Stimulated activated CD8-positive, alpha-beta memory T cell treated with anti-CD3 and anti-CD28 coated beads, Interleukin-15, amount 100 ng/mL, for 24 hours (primary cell): ENCODE measurements at places on chromosomes 1 and 21.

DNA sequence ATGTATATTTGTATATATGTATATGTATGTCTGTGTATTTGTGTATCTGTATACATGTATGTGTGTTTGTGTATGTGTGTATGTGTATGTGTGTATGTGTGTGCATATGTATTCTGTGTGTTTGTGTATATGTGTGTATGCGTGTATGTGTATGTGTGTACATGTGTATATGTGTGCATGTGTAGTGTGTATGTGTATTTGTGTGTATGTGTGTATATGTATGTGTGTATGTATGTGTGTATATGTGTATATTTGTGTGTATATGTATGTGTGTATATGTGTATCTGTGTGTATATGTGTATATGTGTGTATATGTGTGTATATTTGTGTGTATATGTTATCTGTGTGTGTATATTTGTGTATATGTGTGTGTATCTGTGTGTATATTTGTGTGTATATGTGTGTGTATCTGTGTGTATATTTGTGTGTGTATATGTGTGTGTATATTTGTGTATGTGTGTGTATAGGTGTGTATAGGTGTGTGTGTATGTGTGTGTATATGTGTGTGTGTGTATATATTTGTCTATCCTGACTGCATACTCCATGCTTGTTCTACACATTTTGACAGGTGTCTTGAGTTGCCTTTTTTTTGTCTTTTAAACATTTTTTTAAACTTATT, 101.5 kb downstream of the SCCPDH start:
- DNase-seq = no peak

DNA sequence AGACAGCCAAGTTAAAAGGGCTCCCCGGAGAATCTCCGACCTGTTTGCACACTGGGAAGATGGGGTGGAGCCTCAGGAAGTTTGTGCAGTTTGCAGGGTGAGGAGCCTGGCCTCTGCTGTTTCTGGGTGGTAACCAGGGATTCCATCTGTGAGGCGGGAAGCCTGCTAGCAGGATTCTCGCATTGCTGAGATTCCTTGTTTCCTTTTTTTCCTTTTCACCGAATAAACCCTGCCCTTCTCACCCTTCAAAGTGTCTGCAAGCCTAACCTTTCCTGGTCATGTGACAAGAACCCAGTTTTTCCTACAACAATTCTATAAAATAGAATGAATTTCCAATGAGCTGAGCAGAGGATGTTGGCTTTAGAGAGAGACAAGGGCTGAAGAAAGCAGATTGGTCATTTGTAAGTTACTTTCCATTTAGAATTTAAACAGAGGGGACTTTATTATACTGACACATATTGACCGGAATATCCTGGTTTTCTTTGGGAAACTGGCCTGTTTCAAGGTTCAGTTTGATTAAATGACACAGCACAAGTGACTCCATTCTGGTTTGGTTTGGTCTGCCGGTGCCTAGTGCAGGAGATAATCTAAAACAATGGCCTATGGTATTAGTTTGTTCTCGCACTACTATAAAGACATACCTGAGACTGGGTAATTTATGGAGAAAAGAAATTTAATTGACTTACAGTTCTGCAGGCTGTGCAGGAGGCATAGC, 48.7 kb upstream of the DNAH14 start:
- DNase-seq = no peak

GRCh38 chr1:233393084-233393840, 65.7 kb downstream of the MAP3K21 start:
- no peak for DNase-seq

GRCh38 chr1:192602757-192603156, 27.2 kb downstream of the RGS1 start:
- DNase-seq = no peak

GRCh38 chr1:218284377-218284916, 646 bp upstream of the RRP15 start:
- no peak for DNase-seq

- DNase-seq = peak; percentile 59
Measured at GRCh38 chr1:31937300-31938183, 626 bp downstream of the PTP4A2 start.

DNA sequence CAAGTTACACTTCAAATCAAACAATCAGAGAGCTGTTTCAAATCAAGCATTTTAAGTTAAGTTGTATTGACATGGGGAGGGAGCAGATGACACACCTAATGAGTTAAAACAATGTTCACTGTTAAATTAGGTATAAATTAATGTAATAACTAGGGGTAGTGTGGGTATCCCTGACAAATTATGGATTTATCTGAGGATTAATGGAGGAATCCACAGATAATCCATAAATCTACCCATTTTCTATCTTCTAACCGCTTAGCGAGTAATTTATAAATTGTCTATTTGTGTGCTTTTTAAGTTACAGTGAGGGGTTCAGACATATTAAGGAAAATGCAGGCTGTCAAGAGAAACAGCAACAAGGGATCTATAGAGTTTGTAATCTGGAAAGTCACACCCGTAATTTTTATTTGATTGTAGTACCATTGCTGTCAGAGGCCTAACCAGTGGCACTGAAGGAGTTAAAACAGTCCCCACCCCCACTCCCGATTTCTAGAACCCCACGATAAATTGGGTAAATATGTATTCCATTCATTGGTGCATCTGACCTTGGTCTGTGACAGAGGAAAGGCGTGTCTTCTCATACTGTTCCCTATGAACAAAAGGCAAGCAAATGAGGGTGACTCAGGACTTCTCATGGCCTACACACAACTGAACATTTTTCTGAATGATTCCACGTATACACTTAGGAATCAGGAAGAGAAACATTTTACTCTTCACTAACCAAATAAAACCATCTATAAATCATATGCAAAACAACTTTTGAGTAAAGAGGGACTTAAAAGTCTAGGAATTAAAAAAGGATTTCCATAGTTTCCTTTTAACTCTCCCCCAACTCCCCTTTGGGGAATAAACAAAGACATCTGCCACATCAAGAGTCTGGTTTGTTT, 7.4 kb downstream of the IRF2BP2 start:
- no peak for DNase-seq

DNA sequence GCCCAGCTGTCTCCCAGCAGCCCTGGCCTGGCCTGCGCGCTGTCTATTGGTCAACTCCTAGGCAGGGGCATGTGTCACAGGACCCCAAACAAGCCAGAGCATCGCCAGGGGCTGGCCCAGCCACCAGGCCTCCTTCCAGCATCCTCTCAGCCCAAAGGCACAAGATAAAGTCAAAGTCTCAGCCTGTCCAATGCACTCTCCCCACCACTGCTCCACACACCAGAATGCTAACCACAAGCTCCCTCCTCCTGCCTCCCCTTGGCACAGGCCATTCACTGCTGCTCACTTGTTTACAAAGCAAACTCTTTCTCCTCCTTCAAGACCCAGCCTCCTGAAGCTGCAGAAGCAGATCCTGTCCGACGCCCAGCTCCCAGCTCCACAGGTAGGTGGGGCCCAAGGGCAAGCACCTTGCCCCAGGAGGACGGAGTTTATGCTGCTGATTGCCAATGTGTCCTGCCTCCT, 133.4 kb downstream of the DMRTB1 start:
- no peak for DNase-seq

DNA sequence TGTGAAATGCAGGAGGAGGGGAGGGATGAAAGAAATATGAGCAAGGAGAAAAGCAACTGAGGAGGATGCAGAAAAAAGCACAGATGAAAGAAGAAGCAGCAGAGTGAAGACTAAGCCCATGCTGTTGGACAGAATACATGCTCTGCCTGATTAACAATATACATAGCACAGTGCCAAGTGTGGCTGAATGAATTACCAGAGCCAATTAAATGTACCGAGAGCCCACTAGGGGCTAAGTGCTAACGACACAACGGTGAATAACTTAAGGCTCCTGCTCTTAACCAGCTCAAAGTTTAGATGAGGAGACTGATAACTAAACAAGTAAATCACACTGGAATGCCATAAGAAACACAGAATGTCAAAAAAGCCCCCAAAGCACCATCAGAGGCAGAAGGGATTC, 15.6 kb downstream of the CADM3 start:
- DNase-seq = no peak

- no peak for DNase-seq
Measured at GRCh38 chr1:118335331-118335732, 150.3 kb upstream of the SPAG17 start.

DNA sequence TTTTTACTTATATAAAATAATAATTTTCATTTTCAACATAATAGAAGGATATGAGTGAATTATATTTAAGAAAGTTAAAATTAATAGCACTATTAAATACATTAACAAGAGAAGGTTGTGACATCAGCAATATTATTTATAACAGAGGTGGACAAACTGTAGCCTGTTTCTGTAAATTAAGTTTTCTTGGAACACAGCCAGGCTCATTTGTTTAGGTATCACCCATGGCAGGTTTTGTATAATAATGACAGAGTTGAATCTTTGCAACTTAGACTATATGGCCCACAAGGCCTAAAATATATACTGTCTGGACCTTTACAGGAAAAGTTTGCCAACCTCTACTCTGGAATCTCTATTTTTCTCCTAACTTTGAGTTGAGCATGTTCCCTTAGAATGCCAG, 42.8 kb upstream of the CACYBP start:
- DNase-seq = no peak

- no peak for DNase-seq
Measured at GRCh38 chr1:26570287-26570686, 40.7 kb downstream of the RPS6KA1 start.
